EH (cell line): ENCODE measurements at places on chromosomes 2 and 18.

GRCh38 chr2:225488743-225489142, 89.2 kb downstream of the NYAP2 start:
- DNase-seq, result no peak

- DNase-seq, result no peak
These were observed 8.5 kb upstream of the ANKRD62 start for GRCh38 chr18:12085136-12085535.

DNA sequence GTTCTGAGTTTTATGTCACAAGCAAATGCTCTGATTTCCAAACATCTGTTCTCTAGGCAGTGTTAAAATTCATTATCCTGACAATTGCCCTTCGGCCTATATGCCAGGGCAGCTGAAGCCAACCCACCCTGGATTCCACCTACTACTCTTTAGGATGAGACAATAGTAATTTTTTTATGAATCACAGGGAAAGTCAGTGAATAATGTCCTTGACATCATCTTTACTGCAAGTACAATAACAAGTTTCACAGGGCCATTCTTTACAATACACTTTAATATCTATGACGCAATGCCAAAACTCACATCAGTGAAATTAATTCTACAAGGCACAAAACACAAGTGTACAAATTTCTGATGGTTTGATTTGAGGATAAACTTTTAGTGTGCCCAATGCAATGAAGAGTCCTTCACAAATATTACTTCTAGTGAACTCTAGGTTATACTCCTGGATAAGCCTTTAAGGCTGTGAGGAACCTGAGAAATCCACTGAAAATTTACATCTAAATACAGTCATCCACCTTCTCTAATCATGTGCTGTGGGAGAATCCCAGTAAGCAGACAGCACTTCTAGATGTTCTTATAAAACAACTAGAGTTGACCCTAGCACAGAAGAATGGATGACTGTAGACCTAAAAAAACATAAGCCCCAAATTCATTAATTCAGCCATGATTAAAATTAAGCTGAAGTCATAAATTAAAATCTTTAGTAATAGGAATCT, 77.3 kb upstream of the CTLA4 start:
- peak; percentile 30 for DNase-seq

DNA sequence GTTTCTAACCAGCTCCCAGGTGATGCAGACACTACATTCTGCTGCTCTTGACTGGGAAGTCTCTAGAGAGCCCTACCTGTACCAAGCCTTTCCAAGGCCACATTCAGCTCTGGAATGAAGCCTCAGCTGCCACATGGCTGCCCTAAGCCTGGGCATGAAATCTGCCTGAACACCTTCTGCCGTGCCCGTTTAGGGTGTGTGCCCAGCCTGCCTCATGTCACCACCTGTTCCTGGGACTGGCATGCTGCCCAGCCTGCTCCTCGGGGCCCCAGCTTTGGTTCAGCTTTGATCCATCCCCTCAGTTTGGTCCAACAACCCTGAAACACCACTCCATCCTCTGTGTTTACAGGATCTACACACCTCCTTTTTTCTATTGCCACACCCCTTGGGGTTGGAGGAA, 210.9 kb downstream of the L3MBTL4 start:
- no peak for DNase-seq

DNA sequence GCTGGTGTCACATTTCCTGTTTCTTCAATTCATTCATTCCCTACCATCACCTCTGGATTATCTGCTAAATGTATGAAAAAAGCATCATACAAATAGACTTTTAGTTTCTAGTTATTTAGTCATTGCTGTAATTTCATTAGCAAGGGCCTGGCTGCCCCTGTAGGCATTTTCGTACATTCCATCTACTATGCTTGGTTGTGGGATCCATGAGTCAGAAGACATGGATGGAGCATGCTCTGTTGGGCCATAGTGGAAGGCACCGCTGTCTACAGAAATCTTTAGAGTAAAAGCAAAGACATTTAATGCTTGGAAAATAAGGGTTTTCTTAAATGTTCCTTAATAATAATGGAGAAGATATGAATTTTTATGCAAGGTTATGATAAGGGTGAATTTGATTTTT, 324.8 kb upstream of the MEIS1 start:
- peak; percentile 1 for DNase-seq

- peak; percentile 49 for DNase-seq
These were observed 62.7 kb upstream of the GALNT5 start for GRCh38 chr2:157194844-157195243.

GRCh38 chr2:112880091-112880531, 30.9 kb upstream of the IL37 start:
- DNase-seq, result peak; percentile 88

GRCh38 chr2:85353876-85354285, 447 bp downstream of the RETSAT start:
- peak; percentile 31 for DNase-seq

- peak; percentile 47 for DNase-seq
These were observed 15.7 kb upstream of the PIK3C3 start for GRCh38 chr18:41939326-41939725.

- DNase-seq, result no peak
These were observed 212.8 kb upstream of the BOD1L2 start for GRCh38 chr18:56934131-56934530.

DNA sequence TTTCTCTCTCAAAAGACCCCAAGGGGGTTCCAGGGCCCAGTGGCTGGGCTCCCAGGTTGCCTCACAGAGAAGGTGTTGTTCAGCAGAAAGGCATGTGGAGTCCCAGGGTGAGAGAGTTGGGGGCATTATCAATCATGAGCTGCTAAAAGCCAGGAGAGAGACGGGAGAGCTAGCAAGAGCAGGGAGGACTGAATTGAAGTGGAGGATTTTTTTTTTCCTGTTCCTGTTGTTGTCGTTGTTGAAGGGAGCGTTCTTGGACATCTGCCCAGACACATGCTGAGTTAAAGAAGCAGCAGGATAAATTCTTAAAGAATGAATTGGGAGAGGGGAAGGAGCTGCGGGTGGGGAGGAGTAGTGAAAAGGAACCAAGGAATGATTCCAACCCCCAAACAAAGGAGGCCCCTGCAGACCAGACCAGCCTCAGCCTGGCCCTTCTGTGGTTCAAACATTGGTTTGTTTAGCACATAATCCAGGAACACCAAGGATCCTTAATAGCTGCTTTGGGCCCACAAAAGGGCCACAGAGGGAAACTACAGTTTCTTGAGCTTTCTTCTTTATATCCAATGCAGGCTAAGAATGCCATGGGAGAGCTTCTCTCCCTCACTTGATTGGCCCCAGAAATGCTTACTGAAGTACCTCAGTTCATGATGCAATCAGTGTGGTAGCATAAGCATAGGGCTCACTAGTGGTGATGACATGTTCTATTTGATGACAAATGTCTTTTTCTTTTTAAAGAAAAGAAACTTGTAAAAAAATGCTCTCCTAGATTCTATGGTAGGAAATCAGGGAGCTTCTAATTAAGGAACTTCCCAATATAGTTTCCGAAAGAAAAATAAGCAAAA, 146.0 kb downstream of the SETBP1 start:
- peak; percentile 93 for DNase-seq

- peak; percentile 41 for DNase-seq
These were observed 162.1 kb upstream of the ZNF516 start for GRCh38 chr18:76656925-76657827.

- DNase-seq, result no peak
These were observed 491.8 kb upstream of the ACVR2A start for GRCh38 chr2:147353072-147353381.

DNA sequence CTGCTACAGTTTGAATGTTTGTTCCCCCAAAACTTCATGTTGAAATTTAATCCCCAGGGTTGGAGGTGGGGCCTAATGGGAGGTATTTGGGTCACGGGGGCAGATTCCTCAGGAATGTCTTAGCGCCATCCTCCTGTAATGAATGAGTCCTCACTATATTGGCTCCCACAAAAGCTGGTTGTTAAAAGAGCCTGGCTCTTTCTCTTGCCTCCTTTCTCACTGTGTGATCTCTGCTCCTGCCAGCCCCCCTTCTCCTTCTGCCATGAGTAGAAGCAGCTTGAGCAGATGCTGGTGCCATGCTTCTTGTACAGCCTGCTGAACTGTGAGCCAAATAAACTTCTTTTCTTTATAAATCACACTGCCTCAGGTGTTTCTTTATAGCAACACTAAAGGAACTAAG, 721.0 kb upstream of the PKDCC start:
- no peak for DNase-seq

- no peak for DNase-seq
These were observed 37.8 kb upstream of the TMEM182 start for GRCh38 chr2:102724016-102724490.

- peak; percentile 74 for DNase-seq
These were observed 21.7 kb downstream of the INHBB start for GRCh38 chr2:120367649-120368048.

DNA sequence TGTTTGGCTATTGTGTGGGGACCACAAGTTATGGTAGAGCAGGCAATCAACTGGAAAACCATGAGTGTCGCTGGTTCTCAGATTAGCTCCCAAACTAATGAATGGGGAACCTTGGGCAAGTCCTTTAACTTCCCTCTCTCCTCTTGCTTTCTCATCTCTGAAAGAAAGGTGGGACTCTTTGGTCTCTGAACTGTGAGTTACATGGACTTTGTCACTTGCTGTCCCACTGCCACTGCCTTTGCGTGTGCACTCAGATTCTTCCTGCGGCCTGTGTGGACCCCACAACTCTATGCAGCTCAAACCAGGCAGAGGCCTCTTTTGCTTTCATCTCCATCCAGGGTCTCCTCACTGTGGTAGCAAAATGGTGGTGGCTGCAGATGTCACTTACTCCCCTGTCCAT, 86.7 kb downstream of the RNF144A start:
- DNase-seq, result no peak

- DNase-seq, result peak; percentile 50
These were observed 32.6 kb upstream of the KCMF1 start for GRCh38 chr2:84938194-84938879.

DNA sequence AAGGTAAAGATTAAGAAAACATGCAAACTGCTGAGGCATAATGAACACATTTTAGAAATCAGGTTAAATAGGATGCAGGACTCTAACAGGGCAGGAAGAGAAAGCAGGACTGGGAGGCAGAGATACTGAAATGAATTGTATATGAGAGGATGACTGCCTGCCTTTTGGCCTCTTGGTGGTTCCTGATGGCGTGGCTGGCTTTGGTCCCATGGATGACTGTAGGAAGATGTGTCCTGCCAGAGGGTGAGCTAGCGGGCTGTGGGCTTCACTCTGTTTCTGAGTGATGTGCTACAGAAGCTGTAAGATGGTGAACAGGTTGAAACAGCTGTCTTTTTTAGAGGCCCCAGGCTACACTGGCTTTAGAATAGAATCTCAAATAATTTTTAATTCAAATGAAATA, 517.0 kb downstream of the SLC4A3 start:
- peak; percentile 77 for DNase-seq

- DNase-seq, result no peak
These were observed 20.6 kb upstream of the DSG4 start for GRCh38 chr18:31356025-31356424.

DNA sequence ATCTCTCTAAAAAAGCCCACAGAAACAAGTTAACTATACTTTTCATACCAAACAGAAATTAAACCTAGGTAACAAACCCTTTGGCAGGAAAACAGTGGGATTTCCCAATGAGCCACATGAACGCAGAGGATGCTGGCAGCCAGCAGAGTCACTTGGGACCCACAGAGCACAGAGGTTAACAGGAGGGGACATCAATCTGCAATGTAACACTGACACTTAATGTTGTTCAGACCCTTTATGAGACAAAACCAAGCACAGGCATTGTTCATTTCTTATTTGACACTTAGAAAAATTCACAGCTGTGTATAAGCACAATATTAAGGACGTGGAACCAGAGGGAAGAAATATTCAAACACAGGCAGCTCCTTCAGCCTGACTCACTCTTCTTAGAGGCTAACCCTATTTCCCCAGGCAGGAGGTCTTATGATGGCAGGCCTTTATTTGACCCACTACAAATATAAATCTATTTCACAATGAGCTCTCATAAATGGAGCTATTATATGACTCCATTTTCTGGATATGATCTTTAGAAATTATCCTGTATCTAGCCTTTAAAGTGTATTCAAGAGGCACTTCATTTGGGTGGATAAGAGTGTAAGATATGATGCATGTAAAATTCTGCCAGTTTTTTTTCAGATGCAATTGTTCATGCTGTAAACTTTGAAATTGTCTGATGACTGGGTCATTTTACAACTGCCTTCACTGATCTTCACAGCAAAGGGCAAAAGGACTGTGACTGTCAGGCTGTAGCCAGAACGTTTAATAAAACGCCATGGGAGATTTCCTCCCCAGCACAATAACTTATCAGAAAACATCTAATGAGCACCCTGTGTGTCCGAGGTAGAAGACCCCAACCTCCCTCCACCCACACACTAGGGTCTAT, 132.8 kb upstream of the SATB2 start:
- no peak for DNase-seq

- DNase-seq, result no peak
These were observed 7.5 kb upstream of the SP9 start for GRCh38 chr2:174327021-174327840.

GRCh38 chr2:143347901-143348414, 218.7 kb downstream of the ARHGAP15 start:
- no peak for DNase-seq

DNA sequence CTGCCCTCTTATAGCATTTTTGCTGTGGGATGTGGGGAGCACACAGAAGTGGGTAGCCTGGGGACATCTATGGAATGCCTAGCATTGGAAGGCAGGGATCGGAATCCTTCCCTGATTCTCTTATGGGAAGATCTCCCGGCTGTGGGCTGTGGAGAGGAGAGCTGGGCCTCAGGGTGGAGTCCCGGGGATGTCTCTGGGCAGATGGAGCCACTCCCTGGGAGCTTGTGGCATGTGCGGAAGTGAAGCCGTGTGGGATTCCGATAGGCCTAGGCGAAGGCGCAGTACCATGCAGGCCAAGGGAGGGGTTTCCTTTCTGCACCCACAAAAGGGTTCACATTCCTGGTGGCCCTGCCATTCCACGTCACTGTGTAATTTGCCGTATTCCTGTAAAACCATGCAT, 87.9 kb downstream of the GLI2 start:
- DNase-seq, result no peak

- peak; percentile 67 for DNase-seq
These were observed 48.8 kb downstream of the HAUS1 start for GRCh38 chr18:46152808-46153617.

- peak; percentile 35 for DNase-seq
These were observed 260.4 kb downstream of the LPIN1 start for GRCh38 chr2:12006850-12007249.

- no peak for DNase-seq
These were observed 1.5 kb downstream of the PPIG start for GRCh38 chr2:169585673-169586072.

DNA sequence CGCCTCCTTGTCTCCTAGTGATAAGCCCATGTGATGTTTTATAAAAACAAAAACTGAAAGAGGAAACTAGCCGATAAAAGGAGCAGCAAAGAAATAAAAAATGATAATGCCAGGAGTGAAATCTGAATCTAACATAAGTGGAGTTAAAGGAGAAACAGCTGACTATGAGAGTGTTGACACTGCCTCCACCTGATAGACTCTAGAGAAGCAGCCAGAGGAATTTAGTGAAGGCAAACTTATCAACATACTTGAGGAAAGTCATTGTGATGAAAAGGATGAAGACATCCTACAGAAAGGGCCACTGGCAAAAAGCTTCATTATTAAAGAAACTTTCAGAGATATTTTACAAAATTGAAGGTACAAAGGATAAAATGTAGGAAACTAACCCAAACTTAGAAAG, 1.9 kb downstream of the M1AP start:
- DNase-seq, result no peak

GRCh38 chr2:153354377-153354776, 124.2 kb downstream of the RPRM start:
- DNase-seq, result no peak

GRCh38 chr2:96163415-96163767, 18.2 kb upstream of the DUSP2 start:
- DNase-seq, result no peak
